Occipital lobe (tissue), 3 donors: ENCODE measurements at places on chromosomes 6 and 20. TPM values are rescaled to one million over a fixed set of nuclear protein-coding genes. Genes with fewer than 3 reads are reported as not detected.

The SMPD2 gene
- 3.1 TPM for total RNA-seq

GRCh38 chr6:120451508-120451907 is 882.8 kb downstream of the TBC1D32 start:
- no peak for DNase-seq

DNA sequence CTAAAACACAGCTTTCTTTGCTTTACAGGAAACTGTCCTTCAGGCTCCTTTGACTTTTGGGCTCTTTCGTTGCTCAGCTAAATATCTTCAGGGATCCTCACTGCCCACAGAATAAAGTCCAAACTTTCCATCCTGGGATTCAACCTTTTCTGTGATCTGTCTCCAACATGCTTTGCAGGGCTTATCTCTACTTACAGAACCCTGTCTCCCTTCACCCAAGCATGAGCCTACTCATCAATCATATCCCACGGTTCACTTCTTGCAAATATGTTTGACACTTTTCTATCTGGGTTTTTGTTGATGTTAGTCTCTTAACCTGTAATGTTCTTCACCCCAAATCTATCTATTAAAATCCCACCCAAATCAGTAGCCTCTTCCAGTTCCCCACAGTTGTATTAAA is 327.3 kb upstream of the RNF24 start:
- DNase-seq = no peak

- DNase-seq = no peak
These were observed 22.5 kb upstream of the PTGIS start for GRCh38 chr20:49590163-49591017.

DNA sequence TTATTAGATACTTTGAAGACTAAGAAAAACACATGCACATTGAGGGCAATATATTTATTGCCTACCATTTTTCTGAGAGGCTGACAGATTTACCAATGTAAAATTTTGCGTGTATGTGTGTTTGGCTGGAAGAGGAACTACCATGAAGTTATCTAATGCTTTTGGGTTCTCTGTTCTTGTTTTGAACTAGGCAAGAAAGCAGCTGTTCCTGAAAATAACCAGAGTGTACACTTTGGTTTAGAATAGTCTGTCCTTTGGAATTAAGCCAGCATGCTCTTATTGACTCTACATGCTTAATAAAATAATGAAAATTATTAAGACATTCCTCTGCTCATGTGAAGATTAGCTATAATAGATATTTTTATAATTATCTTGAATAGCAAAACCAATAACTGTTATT is 129.2 kb downstream of the MYB start:
- DNase-seq = no peak

- DNase-seq = no peak
These were observed 235.4 kb downstream of the BTBD9 start for GRCh38 chr6:38404355-38404754.
